NCI-H2081 (cell line): ENCODE measurements at places on chromosomes 11 and 22.

GRCh38 chr22:50299785-50300619 lies 7.4 kb downstream of the PLXNB2 start:
- DNase-seq, result no peak

DNA sequence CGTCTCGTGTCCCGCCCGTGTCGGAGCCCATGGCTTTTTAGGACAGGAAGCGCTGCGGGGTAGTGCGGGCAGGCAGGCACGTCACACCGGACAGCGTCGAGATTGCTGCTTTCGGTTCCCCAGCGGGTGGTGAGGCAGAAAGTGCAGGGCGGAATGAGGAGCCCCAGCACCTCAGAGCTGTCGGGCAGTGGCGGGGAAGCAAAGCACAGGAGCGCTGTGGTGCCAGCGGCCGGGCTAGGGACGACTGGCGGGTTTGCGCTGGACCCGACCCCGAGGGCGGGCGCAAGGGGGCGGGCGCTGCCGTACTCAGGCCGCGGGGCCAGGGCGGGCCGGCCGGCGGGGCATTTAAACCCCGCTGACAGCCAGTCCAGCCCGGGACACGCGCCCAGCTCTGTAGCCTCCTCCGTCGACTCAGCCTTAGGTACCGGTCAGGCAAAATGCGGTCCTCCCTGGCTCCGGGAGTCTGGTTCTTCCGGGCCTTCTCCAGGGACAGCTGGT lies at the start of gene SLC37A2:
Gene SLC37A2 (plus strand): TSS at position 375 of the 498 bp plus-strand sequence. CDS start 63 bp downstream, at position 438.
- DNase-seq, result no peak

DNA sequence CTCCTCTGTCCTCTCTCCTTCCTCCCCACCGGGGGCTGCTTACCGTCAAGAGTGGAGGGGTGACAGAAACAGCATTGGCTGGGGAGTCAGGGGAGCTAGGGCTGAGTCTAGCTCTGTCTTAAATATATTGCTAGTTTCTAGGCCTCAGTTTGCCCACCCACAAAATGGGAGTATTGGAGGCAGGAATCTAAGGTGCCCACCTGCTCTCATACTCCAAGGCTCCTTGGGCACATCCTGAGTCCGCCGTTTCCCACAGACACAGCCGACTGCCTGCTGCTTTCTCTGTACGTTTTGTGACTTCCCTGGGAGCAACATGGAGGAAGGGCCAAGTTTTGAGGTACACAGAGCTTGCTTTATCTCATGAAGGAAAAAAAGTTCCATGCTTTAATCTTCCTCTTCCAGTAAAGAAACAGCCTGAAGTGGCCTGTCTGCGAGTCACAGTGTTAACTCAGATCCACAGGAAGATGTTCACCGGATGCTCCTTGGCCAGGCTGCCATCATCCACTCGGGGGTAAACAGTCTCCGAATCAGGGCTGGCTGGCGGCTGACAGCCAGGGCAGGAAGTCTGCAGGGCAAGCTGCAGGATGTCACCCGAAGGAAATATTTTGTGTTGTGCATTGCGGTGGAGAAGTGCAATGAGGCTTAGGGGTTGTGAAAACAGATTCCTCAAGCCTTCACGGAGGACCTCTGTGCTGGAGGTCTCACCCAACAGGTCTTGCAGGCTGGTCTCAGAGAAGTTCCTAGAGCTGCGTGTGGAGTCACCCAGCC lies 11.0 kb upstream of the CERK start:
- DNase-seq, result no peak

GRCh38 chr22:40094485-40094884 lies 83.2 kb upstream of the TNRC6B start:
- no peak for DNase-seq

GRCh38 chr22:47613606-47614350 lies 851.3 kb downstream of the TBC1D22A start:
- no peak for DNase-seq

DNA sequence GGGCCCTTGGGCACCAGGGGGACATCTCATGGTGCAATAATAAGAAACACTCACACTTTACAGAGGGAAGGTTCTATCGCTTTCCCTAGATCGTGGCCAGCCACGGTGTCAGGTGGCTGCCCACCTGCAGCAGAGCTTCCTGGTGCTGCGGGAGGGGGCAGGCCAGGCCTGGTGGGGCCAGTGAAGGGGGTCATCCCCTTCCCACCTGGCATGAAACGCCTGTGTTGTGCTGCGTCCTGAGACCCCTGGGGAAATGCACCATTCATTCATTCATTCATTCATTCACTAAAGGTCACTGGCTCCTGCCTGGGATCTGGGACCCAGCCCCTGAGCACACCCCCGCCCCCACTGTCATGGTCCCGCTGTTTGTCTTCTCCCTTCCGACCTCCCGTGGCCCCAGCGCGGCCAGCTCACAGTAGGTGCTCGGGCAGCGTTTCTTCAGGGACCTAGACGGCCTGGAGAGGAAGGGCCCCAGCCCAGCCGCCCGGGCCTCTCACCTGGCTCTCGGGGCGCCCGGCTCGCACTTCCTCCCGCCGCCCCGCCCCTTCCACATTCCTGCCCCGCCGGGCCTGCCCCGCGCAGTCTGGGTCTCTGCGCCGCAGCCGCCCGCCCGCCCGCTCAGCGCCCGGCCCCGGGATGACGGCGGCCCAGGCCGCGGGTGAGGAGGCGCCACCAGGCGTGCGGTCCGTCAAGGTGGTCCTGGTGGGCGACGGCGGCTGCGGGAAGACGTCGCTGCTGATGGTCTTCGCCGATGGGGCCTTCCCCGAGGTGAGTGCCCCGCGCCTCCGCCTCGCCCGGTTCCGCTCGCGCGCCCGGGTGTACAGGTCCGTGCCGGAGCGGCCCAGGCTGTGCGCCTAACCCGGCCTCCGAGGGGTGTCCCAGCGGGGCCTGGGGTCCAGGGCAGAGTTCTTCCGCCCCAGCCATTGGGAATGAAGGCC lies at the start of gene RHOD:
Gene RHOD (plus strand): TSS at position 581 of the 938 bp plus-strand sequence. CDS start 56 bp downstream, at position 637.
- DNase-seq, result no peak

DNA sequence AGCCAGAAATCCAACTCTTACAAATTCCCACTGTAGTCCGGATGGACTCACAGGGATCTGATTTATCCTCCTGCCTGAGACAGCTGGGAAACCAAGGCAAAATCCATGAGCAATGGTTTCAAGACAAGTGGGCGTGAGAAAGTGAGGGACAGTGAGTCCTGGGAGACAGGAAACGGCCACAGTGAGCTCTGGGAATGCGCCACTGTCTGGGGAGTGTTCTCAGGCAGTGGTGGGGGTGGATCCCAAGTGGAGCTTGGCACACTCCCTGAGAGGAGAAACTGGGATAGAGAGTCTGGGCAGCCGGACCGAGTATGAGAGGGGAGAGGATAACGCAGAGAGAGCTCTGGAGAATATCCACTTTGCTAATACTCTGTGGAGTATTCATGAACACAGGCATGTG lies 9.8 kb downstream of the IL17REL start:
- no peak for DNase-seq

GRCh38 chr22:49296561-49296960 lies 531.1 kb downstream of the BRD1 start:
- no peak for DNase-seq

DNA sequence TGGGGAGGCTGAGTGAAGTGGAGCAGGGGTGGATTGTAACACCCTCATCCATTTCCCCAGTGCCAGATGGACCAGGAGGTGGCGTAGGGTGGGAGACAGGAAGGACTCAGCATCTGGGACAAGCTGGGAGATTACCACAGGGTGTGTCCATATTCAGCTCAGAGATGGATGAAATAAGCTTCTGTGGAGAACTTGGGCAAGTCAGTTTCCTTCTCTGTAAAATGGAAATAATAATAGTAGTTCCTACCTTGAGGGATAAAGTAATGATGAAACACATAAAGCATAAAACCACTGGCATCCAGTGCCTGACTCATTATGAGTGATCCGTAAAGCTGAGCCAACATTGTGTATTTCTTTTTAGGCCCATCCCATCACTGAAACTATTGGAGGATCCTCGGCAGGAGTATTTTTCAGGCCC lies 607 bp upstream of the ROBO4 start:
- DNase-seq, result no peak

- DNase-seq, result no peak
Observed at GRCh38 chr11:19084661-19085315, 24.3 kb upstream of the MRGPRX2 start.

DNA sequence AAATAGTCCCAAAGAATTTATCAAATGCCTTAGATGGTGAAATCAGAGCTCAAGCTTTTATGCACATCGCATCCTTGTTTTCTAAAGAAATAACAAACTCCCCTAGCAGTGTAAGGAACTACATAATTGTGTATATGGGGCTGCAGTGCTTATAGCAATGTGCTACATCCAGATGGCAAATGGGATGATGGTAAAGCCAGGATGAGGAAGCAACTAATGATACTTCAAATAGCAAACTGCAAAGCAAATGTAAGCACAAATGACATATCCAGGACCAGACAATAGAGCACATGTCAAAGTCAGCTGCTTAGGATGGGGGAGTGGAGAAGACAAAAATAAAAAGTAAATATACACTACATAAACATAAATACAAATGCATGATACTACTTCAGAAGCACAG lies 425.9 kb downstream of the OPCML start:
- no peak for DNase-seq

GRCh38 chr11:14364322-14364721 lies 5.3 kb upstream of the RRAS2 start:
- no peak for DNase-seq

GRCh38 chr11:16336721-16337120 lies 19.6 kb downstream of the SOX6 start:
- no peak for DNase-seq

- DNase-seq, result no peak
Observed at GRCh38 chr11:79262221-79262620, 178.6 kb downstream of the TENM4 start.

DNA sequence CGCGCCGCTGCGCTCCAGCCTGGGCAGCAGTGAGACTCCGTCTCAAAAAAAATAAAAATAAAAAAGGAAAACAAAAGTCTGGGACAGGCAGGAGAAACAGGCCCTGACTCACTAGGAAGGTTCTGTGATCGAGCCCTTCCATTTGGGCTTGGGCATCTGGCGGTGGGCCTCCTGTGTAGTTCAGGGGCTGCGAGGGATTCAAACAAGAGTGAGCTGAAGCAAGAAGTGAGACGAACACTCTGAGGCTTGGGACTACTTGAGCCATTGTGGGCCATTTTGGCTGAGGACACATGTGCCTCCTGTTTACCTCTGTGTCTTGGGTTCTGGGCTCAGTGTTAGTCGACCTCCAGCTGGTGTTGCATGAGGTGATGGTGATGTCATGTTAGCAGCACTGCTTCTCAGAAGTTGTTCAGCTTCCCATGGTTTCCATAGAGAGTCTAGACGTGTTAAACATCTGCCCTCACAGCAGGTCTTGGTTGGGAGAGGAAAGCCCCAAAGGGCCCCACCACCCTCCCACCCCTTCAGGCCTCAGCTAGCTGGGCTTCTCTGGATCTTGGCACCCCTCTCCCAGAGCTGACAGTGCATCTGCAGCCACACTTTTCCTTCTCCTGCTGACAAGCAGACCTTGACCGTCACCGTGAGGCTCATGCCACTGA lies 57.8 kb downstream of the MED15 start:
- no peak for DNase-seq

- no peak for DNase-seq
Observed at GRCh38 chr11:75078233-75078632, 18.4 kb downstream of the OR2AT4 start.

DNA sequence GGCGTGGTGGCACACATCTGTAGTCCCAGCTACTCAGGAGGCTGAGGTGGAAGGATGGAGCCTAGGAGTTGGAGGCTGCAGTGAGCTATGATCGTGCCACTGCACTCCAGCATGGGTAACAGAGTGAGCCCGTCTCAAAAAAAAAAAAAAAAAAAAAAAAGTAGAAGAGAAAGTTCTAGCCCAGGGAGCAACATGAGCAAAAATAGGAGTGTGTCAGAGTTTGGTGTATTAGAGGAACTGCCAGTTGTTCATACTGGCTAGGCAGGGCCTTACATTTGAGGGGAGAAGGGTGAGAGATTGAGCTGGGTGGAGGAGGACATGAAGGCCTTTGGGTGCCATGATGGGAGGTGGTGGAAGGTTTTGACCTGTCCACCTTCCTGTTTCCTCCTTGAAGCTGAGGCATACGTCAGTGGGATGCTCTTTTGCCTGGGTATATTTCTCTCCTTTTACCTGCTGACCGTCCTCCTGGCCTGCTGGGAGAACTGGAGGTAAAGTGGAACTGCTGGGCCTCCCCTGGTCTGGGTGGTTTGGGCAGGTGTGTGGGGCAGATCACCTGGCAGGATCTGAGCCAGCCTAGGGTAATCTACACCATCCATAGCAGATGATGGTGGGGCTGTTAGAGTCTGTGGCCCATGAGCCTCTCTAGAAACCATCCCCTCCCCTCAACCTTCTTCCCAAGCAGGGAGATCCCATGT lies 7.3 kb downstream of the SIDT2 start:
- no peak for DNase-seq

DNA sequence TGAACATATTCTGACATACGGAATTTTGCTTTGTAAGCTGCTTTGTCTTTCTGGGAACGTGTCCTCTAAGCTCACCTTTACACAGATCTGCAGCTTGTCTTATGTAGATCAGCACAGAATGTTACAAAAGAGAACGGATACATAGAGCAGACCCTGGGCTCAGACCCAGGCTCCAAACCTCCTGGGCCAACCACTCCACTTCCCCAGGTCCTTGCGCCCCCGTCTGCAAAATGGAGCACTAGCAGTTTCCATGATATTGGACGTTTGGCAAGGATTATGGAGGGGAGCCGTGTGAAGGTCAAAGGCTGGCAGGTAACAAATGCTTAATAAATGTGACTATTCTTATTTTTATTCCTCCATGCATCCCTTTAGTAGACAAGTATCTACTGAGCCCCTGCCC lies 358.4 kb downstream of the CTTN start:
- DNase-seq, result no peak

GRCh38 chr11:60121264-60121663 lies 32.8 kb downstream of the MS4A2 start:
- DNase-seq, result no peak

DNA sequence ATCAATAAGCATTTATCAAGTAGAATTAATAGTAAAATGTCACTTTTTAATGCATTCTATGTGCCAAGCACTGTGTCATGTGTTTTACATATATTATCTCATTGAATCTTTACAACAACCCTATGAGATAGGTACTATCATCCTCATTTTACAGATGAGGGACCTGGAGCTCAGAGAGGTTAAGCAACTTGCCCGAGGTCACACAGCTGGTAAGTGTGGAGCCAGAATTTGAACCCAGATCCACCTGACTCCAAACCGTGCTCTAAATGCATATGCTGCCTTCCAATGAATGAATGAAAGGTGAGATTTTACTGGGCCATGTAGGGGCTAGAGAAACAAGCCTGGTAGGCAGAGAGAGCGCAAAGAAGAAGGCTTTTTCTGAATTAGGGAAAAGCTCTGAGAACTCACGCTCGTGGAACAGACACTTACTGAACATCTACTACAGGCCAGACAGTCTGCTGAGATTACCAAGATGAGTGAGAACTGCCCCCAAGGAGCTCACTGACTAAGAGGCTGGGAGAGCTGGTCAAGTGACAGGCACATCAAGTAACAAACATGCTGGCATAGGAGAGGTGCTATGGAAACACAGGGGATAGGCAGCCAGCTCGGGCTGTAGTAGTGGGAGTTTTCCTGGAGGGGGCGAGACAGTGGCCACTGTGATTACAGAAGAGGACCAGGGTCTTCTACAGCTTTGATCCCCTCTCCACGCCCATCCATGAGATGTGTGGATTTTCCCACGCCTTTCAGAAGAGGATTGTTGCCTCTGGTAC lies 4.4 kb downstream of the ABCG4 start:
- DNase-seq, result no peak
